Mucosa of descending colon (tissue), 3 donors: ENCODE measurements at places on chromosomes 3 and 15.
A peak's percentile ranks its signal among the peaks of the same experiment; 100 is the strongest.

GRCh38 chr15:51448622-51449399, 107.4 kb downstream of the GLDN start:
- no peak for DNase-seq

GRCh38 chr3:147200545-147200944, 205.8 kb downstream of the ZIC4 start:
- DNase-seq, result no peak

GRCh38 chr15:68034081-68034480, 20.0 kb upstream of the PIAS1 start:
- no peak for DNase-seq

- DNase-seq, result no peak
Measured at GRCh38 chr3:64138046-64138445, 87.2 kb downstream of the PRICKLE2 start.

- DNase-seq, result no peak
Measured at GRCh38 chr3:98513091-98513511, 9.6 kb downstream of the CLDND1 start.

- peak; percentile 41 for DNase-seq
Measured at GRCh38 chr3:126482503-126483255, 7.0 kb upstream of the ZXDC start.
